ENCODE measurements at places on chromosomes 1 and 21.

DNA sequence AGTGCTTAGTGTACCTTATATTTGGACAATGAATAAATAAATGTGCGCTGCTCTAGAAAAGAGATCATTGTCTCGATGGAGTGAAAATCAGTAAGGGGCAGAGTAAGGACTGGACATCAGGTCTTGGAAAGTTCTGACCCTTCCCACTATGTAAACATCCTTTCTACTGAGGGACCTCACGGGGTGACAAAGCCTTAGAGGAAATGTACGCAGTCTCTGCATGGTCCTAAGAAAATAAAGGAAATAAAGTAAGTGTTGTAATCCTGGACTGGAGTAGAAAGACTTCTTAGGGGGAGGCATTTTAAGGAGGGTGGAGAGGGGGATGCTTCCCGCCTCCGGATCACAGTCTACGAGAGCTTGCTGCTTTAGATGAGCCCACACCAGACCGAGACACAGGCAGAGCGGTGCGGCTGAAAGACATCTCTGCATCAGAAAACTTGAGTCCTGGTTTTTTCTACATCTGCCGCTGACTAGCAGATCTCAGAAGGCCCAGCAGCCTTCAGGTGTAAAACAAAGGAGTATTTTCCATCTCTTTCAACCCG, 22.3 kb upstream of the GPR137B start:
- no peak for DNase-seq

- no peak for DNase-seq
Observed at GRCh38 chr1:14687147-14687546, 88.7 kb downstream of the KAZN start.

- DNase-seq: no peak
Observed at GRCh38 chr21:34811368-34811767, 142.6 kb downstream of the CLIC6 start.

- DNase-seq: no peak
Observed at GRCh38 chr1:216238844-216239243, 184.4 kb downstream of the USH2A start.

- DNase-seq: no peak
Observed at GRCh38 chr1:198584163-198584562, 43.7 kb upstream of the ATP6V1G3 start.

- DNase-seq: no peak
Observed at GRCh38 chr1:110548381-110548780, 29.4 kb upstream of the KCNA10 start.

DNA sequence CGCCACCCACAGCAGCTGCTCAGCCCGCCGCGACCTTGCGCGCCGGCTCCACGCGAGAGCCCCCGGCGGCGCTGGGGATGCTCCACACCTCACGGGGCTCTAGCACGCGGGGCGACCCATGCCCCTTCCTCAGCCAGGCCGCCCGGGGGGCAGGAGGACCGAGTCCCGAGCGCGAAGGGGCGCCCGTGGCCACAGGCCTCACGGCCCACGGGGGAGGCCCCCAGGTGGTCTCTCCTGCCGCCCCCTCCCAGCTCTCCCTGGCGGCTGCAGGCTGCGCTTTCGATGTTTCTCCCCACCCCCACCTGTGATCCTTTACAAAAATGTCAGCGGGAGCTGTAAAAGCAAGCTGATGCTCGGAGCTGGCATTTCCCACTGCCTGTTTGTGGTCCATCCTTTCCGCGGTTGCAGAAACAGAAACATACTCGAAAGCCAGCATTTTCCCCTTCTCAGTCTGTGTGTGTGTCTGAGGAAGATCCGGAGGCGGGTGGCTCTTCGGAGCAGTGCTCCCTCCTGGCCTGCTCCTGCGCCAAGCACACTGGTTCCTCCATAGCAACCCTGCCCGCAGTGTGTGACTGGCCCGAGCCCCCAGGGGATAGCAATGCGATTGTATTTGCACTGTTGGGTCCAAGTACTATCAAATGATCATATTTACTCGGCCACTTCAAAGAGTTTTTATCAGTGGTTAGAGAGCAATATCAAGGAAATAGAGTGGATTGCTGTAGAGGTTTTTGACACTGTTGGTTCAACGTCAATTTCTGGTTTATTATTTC, 2.1 kb downstream of the KIF26B start:
- no peak for DNase-seq

- DNase-seq: no peak
Observed at GRCh38 chr1:151512326-151512725, 1.1 kb downstream of the CGN start.

GRCh38 chr1:70754701-70755100, 292.9 kb downstream of the PTGER3 start:
- no peak for DNase-seq

GRCh38 chr1:205933671-205934618, 9.3 kb downstream of the SLC26A9 start:
- no peak for DNase-seq

- DNase-seq: no peak
Observed at GRCh38 chr1:186286615-186287315, 88.3 kb downstream of the TPR start.

- no peak for DNase-seq
Observed at GRCh38 chr1:78038491-78038939, 7.3 kb upstream of the GIPC2 start.

DNA sequence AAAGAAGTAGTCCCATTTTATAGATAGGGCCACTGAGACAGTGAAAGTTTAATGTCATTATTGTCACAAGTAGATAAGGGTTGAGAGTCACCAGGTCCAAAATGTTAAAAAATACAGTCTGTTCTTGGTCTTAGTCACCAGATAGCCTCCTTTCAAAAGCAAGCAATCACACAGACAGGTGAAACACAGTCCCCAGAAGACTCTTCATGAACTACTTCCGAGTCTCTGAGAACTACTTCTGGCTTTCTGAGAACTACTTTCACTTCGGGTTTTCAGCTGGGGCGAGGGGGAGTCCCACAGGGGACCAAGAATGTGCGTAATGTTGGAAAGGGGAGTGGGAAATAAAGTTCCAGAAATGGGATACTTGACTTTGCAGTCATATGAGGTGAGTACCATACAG, 143.2 kb downstream of the HHIPL2 start:
- DNase-seq: peak; percentile 12

- DNase-seq: no peak
Observed at GRCh38 chr1:156721131-156721530, 7.1 kb upstream of the METTL25B start.

All from CD4-positive, alpha-beta T cell treated with Interleukin-4 for 4 hours (primary cell).